ENCODE measurements at places on chromosomes 3 and 15. TPM values are rescaled to one million over a fixed set of nuclear protein-coding genes. Genes with fewer than 3 reads are reported as not detected.

KLHL24 gene
- 18.0 TPM for polyA plus RNA-seq

MNS1 gene
- polyA plus RNA-seq, result 0.11 TPM

UTS2B gene
- 0.11 TPM for polyA plus RNA-seq

RFTN1 gene
- 40.2 TPM for polyA plus RNA-seq

NANOGP8 gene
- not detected for polyA plus RNA-seq

PCCB gene
- 34.3 TPM for polyA plus RNA-seq

SLC41A3 gene
- polyA plus RNA-seq, result 129 TPM

CPB1 gene
- not detected for polyA plus RNA-seq

TMF1 gene
- 2.5 TPM for polyA plus RNA-seq

TMCO5A gene
- polyA plus RNA-seq, result not detected

TMIE gene
- polyA plus RNA-seq, result 0.16 TPM

CD276 gene
- 85.4 TPM for polyA plus RNA-seq
